Smooth muscle cell of trachea (primary cell): ENCODE measurements at places on chromosomes 2 and 18. TPM values are rescaled to one million over a fixed set of nuclear protein-coding genes. Genes with fewer than 3 reads are reported as not detected.

CAPN14 gene
- total RNA-seq, result 0.33 and 0.58 TPM in 2 replicates

QPCT gene
- 7.0 and 19.7 TPM in 2 replicates for total RNA-seq

FAP gene
- total RNA-seq, result 112 and 143 TPM in 2 replicates

LOXHD1 gene
- not detected in 2 replicates for total RNA-seq

CETN1 gene
- total RNA-seq, result not detected in 2 replicates

NRP2 gene
- 12.2 and 18.5 TPM in 2 replicates for total RNA-seq

ANKRD53 gene
- 0.83 and 1.3 TPM in 2 replicates for total RNA-seq

ADRA2B gene
- not detected in 2 replicates for total RNA-seq

EPAS1 gene
- total RNA-seq, result 71.1 and 274 TPM in 2 replicates

ABCG8 gene
- not detected in 2 replicates for total RNA-seq

RGPD8 gene
- 8.7 and 12.4 TPM in 2 replicates for total RNA-seq

IL36G gene
- not detected in 2 replicates for total RNA-seq

PDE11A gene
- total RNA-seq, result not detected in 2 replicates

MATN3 gene
- total RNA-seq, result 0.99 and 1.9 TPM in 2 replicates

CYTIP gene
- not detected in 2 replicates for total RNA-seq

ALLC gene
- total RNA-seq, result not detected in 2 replicates

LRATD1 gene
- total RNA-seq, result under 0.01 TPM in 2 replicates
